ENCODE measurements at places on chromosomes 12 and 14.

- DNase-seq, result no peak
Observed at GRCh38 chr14:101878822-101879528, 85.4 kb upstream of the DYNC1H1 start.

DNA sequence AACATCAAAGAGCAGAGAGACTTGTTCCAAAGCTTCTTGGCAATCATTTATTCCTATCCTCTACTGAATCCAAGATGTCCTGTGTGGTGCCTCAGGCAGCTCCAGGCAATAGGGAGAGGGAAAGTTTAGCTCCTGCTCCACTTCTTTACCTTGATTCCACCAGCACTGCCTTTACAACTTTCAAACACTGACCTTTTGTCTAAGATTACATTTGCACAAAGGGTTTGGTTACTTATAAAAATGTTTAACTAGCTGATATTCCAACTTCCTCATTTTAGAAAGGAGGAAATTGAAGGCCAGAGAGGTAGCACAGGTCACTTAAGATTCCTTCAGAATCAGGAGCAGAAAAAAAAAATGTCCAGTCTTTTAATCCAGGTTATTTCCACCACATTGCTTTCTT lies 192.7 kb downstream of the BTG1 start:
- DNase-seq, result no peak

DNA sequence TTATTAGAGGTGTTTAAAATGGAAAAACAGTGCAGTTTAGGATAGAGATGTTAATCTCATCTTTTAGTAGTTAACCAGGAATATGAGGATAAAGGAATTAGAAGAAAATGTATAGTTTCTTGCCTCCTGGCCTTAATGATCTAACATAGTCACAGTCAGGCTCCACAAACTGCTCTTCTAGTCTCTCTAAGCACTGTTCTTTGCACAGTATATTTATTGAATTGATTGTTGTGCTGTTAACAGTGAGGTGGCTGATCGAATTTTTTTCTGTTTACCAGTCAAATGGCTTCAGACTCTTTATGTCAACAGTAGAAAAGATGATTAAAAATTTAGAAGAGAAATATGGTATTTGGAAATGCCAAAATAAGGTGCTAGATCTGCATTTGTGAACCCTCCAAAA lies 37.8 kb downstream of the ATF7IP start:
- no peak for DNase-seq

DNA sequence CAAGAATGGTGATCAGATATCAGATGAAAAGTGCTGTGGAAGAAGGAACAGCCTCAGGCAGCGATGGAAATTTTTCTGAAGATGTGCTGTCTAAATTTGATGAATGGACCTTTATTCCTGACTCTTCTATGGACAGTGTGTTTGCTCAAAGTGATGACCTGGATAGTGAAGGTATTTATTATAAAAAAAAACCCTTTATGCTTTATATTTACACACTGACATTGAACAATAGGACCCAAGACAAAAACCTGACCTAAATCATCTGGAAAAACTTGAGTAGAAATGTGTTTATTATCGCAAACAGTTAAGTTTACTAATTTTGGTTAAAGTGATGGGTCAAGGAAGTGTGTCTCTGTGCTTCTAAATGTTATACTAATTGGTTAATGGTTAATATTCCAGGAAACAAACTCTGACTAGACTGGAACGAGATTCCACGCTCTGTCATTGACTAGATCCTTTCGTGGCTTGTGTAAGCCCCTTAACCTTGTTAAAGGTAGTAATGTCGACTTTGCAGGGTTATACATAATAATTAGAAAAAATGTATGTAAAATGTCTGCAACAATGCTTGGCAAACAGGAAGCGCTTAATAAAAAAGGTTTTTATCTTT lies 62.7 kb downstream of the LRRK2 start:
- no peak for DNase-seq

GRCh38 chr12:128137140-128137539 lies 129.8 kb upstream of the TMEM132C start:
- DNase-seq, result no peak

- DNase-seq, result no peak
Observed at GRCh38 chr12:19015285-19015684, 114.2 kb upstream of the PLEKHA5 start.

DNA sequence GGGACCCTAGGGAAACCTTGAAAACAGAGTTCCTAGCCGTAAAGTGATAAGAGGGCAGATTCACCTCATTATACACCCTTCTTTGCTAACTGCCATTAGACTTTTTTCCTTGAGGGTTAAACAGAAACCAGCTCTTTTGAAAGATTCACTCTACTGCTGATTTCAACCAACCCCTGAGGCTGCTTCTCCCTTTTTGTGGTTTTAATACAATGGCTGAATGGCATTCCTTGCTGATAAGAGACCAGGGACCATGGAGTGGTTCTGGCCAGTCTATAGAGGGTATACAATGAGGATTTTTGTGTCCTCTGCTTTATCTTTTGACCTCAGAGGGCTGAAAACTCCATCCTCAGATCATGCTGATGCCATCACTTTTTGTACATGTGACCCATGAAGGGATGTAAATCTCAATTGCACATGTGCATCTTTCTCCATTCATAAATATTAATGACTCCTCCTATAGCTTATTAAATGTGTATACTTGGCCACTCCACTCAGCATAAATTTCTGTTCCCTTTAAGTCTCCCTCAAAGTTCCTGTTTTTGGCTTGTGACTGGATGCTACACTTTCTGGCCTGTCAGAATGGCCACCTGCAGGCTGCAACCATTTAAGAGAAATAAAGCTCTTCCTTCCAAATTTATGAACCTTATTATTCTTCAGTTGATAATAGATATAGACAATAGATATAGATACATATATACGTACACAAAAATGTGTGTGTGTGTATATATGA lies 233.8 kb upstream of the SEL1L start:
- no peak for DNase-seq

- no peak for DNase-seq
Observed at GRCh38 chr12:75479963-75480461, 543 bp upstream of the GLIPR1 start.

- peak; percentile 41 for DNase-seq
Observed at GRCh38 chr14:50830932-50831725, at the start of gene NIN. Gene NIN, minus strand, starts transcription at chr14:50831162. Its CDS starts 9,106 bp downstream, at chr14:50822056.

GRCh38 chr12:94265966-94266745 lies 117.8 kb downstream of the PLXNC1 start:
- no peak for DNase-seq

- DNase-seq, result no peak
Observed at GRCh38 chr14:67892466-67893100, 73.0 kb downstream of the RAD51B start.

- no peak for DNase-seq
Observed at GRCh38 chr14:38000340-38000739, 207.4 kb upstream of the SSTR1 start.

DNA sequence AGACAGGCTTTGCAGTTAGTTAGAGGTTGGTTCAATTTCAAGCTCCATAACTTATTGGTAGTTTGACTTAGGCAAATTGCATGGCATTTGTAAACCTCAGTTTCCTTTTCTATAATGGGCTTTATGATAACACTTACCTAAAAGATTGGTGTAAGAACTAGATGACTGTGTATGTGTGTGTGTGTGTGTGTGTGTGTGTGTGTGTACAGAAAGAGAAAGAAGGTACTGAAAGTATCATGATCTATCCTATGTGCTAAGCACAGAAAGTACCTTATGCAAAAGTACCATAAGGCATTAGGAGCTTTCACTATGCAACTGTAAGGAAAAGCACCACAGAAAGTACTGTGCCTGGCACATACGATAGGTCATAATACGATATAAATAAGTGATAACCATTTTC lies 304.3 kb upstream of the KITLG start:
- no peak for DNase-seq

- no peak for DNase-seq
Observed at GRCh38 chr12:43113135-43113534, 438.9 kb downstream of the ADAMTS20 start.

- no peak for DNase-seq
Observed at GRCh38 chr12:13661005-13661887, 320.2 kb downstream of the GRIN2B start.

DNA sequence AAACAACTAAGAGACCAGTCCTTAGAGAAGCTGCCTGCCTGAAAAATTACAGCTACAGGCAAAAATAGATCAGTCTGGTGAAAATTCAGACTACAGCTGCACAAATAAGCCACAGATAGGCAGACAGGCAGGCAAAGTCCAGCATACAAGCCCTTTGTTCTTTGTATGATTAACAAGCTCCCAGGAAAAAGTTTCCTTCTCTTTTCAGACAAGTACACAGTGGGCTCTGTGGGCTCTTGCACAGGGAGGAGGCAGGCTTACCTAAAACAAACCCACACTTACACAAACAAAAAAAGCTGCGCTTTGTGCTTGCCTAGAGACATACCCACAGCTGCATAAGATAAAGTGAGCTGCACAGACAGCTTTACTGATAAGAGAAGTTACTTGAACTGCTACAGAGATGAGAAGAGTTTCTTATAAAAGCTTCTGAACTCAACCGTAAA lies 7.7 kb downstream of the OR6C68 start:
- DNase-seq, result no peak

- no peak for DNase-seq
Observed at GRCh38 chr14:23020143-23021128, 10.5 kb upstream of the C14orf93 start.

DNA sequence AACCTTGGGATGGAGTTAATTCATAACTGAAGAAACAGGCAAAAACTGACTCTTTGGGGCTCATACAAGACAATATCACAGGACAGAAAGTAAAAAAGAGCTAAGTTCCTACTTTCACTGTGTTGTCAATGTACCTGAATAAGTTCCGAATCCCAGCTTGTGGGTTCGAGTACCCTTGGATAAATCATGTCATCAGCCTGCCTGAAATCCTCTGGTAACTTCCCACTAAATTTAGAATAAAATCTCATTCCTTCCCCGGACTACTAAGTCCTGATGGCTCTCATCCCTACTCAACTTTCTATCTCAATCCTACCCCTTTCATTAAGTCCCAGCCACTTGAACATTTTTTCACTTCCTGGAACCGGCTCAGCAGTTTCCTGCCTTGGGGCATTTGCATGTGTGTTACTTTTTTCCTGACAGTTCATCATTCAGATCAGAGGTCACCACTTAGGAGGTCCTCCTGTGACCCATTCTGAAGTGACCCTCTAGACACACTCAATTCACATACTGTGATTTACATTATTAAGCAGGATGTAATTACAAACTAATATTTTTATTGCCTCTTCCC lies 12.7 kb downstream of the ERP29 start:
- DNase-seq, result no peak

DNA sequence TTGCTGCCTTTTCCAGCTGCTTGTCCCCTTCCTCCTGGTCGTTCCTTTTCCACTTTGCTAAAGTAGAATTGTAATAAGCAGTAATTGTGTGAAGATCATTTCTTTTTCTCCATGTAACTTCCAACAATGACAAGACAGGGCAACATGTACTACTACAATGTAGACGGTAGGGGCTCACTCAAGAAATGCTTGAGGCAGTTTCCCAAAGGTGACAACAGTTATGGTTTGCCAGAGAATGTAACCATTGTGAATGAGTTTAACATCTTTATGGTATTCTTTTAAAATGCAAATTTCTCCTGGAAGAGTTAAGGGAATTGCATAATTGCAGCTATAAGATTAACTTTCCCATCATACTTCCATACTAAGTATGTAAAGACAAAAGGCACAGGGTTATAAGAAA lies 23.8 kb upstream of the PHLDA1 start:
- DNase-seq, result no peak

DNA sequence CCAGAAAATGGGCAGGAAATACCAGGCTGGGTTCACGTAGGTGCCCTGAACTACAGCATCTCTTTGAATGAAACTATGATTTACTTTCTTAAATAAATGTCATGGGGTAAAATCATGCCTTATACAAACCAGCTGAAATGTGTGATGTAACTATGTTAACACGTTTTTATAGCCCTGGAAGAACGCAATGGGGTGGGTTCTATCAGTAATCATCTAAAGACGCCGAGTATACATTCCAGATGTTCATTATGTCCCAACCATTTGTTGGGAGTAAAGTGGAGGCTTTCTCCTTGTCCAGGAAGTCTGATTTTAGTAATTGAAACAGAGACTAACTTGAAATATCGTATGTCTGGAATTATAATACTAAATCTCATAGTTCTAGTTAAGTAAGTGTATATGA lies 16.2 kb upstream of the IGF1 start:
- DNase-seq, result no peak

- DNase-seq, result no peak
Observed at GRCh38 chr12:18643681-18644080, 94.1 kb downstream of the PLCZ1 start.

DNA sequence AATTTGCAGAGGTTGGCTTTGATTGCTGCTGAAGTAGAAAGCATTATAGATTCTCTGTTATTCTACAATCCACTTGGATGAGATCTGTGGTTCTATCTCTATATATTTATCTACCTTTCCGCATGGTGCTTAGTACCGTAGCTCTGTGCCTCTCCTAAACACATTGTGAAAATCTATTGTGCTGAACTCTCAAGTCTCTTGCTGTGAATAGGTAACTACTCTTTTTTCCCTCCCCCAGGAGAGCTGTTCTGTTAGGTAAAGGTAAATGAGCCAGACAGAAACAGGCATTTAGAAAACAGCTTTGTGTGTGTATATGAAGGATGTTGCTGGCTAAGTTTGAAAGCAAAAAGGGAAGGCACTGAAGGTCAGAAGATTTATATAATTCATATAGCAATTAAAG lies 112.6 kb downstream of the BRMS1L start:
- DNase-seq, result no peak

DNA sequence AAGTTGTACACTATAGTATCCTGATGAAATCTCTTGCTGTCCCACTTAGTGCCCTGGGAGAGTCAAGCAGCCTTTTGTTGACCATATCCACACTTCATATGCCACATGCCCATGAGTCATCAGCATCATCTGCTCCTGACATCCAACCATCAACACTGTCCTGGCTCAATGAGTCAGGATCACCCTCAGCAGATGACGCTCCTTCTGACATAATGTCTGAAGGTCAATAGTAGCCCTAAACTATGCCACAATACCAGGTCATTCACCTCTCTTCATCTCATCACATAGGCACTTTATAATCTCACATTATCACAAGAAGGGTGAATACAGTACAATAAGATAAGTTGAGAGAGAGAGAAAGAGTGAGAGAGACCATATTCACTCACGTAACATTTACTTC lies 369.0 kb upstream of the FAR2 start:
- DNase-seq, result no peak

DNA sequence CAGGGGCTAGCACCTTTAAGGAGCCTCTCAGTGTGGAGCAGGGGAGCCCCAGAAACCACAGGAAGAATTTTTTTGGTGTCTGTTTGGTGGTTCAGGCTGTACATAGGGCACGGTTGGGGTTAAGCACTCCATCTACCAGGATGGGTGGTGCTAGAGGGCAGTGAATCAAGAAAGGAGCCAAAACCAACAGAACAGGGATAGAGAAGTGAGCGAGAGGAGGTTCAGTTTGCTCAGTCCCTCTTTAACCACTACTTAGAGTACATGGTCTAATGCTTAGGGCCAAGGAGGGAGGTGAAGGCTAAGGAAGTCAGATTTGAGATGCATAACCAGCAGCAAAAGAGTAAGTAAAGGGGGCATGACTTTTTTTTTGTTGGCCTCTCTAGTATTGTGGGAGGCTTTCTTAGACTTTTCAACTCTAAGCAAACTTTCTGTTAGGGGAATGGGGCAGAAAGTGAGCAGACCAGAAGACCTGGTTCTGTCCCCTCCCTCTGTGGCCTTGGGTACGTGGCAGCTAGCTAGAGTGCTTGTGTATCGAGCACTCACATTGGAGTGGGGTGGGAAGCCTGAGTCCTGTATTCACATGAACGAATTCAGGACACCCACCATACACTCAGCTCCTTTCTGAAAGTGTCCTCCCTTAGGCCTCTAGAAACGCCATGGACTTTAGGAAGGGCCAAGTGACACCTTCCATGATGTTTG lies 6.6 kb upstream of the NPFF start:
- no peak for DNase-seq

All from stimulated activated CD8-positive, alpha-beta memory T cell treated with anti-CD3 and anti-CD28 coated beads, Interleukin-4, amount 100 ng/mL, for 1 hour (primary cell).